Activated CD8-positive, alpha-beta T cell treated with anti-CD3 and anti-CD28 coated beads, Interleukin-2, amount 10 ng/mL, durations not matched to agents 7 days and 5 days (primary cell): ENCODE measurements at places on chromosomes 3 and 15. TPM values are rescaled to one million over a fixed set of nuclear protein-coding genes. Genes with fewer than 3 reads are reported as not detected.

DNA sequence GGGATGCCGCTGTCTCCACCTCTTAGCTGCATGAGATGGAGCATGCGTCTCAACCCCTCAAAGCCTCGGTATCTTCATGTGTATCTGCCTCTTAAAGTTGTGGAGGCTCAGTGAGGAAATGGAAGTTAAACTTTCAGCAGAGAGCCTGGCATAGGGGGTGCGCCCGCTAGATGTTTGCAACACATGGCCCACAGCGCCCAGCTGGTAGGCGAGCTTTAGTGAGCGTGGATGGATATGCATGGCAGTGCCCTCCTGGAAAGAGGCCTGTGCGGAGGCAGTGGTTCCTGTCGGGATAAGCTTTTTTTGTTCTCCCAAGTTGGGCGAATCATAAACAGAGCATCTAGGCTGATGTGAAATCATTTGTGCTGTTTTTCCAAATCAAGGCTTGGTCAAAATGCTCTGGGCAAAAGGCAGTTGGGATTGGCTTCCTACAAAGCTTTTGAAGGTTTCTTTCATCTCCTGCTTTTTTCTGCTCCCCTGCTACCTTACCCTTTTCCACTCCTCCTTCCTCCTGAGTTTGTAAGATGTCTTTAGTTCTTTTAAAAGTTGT lies 272.4 kb upstream of the TPM1 start:
- H3K4me1 ChIP-seq = no peaks in the 10 kb centered on the region
- no peaks in the 10 kb centered on the region for H3K36me3 ChIP-seq
- H3K27ac ChIP-seq = no peak overlapping the region
- H3K27me3 ChIP-seq = no peaks in the 10 kb centered on the region

The PXYLP1 gene
- 15.0 TPM for total RNA-seq

The NR2C2 gene
- 59.6 TPM for total RNA-seq

The CIB2 gene
- 1.4 TPM for total RNA-seq

- H3K27me3 ChIP-seq = no peaks in the 10 kb centered on the region
- peaks cover 2% of the 10 kb centered on the region for H3K36me3 ChIP-seq
- H3K27ac ChIP-seq = no peak overlapping the region
These were observed 365.9 kb upstream of the PROK2 start for GRCh38 chr3:72150634-72151412.

GRCh38 chr15:99132122-99132521 lies 27.2 kb downstream of the SYNM start:
- no peak for DNase-seq
- no peaks in the 10 kb centered on the region for H3K27me3 ChIP-seq
- H3K36me3 ChIP-seq = no peaks in the 10 kb centered on the region
- no peaks in the 10 kb centered on the region for H3K4me1 ChIP-seq
- no peak overlapping the region for H3K4me3 ChIP-seq

- H3K27me3 ChIP-seq = peaks cover 68% of the 10 kb centered on the region
- no peak overlapping the region for H3K4me3 ChIP-seq
- H3K4me1 ChIP-seq = peaks cover 4% of the 10 kb centered on the region
- H3K27ac ChIP-seq = no peak overlapping the region
These were observed 14.7 kb downstream of the SHOX2 start for GRCh38 chr3:158091531-158091930.

The TNNC1 gene
- 2.1 TPM for total RNA-seq

The TMEM212 gene
- total RNA-seq = not detected

DNA sequence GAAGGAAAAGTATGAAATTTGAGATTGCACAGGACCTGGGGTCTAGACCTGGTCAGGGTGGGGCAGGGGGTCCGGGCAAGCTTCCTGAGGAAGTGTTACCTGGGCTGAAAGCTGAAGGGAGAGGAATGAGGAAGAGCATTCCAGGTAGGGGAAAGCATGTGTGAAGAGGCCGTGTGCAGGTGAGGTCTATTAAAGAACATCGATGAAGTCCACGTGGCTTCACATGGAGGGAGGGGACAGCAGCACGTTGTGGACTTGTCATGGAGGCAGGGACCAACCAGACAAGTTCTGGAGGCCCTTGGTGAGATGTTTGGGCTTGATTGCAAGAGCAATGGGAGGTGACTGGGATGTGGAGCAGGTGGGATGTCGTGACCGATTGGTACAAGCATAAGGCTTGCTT lies 47.1 kb downstream of the IDH2 start:
- H3K4me3 ChIP-seq = no peak overlapping the region
- DNase-seq = no peak
- peaks cover 3% of the 10 kb centered on the region for H3K36me3 ChIP-seq
- peaks cover 27% of the 10 kb centered on the region for H3K4me1 ChIP-seq

DNA sequence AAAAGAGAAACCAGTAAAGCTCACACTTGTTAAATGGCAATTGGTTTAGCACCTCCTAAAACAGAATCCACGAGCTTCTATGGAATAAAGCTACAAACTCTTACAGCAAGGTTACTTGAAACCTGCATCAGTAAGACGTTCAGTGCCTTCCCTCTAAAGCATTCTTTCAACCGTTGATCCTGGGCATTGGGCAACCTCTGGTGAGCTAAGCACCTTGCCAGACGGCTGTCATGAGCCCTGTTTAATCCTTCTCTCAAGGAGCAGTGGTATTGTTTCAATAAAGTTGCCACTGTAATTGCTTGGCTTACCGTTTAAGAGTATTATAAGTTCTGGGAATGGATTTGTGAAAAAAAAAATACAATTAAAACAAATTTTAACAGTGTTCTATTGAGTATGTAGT lies 75.0 kb downstream of the COL8A1 start:
- no peak overlapping the region for H3K27ac ChIP-seq
- DNase-seq = no peak
- H3K4me1 ChIP-seq = no peaks in the 10 kb centered on the region

DNA sequence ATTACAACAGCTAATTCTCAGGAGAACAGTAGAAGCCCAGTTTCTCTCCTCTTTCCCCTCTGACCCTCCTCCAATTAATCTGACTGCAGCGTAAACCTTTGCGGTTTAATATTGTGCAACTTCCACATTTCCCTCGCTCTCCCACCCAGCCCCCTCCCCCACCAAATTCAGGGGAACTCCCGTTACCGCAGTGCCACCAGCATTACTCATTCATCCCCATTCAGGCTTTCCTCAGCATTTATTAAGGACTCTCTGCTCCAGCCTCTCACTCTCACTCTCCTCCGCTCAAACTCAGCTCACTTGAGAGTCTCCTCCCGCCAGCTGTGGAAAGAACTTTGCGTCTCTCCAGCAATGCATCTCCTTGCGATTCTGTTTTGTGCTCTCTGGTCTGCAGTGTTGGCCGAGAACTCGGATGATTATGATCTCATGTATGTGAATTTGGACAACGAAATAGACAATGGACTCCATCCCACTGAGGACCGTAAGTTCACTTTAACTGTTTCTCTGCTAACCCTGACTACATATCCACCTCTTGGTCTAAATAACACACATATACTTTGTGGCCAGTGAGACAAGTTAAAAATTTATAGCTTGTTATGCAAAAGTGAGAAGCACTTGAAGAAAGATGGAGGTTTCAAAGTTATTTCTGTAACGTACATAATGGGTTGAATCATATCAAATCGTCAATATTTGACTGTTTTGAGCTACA lies at the start of gene PTX3:
TSS of gene PTX3 (plus strand) at position 268 of the 709 bp plus-strand sequence. CDS start at position 352, 84 bp downstream.
- peak within 1 kb of the TSS; percentile 53 for H3K4me3 ChIP-seq
- peaks cover 39% of the 10 kb centered on the region for H3K27me3 ChIP-seq
- H3K36me3 ChIP-seq = no peaks in the 10 kb centered on the region
- peaks cover 7% of the 10 kb centered on the region for H3K4me1 ChIP-seq
- DNase-seq = no peak
- no peak within 1 kb of the TSS for H3K27ac ChIP-seq

DNA sequence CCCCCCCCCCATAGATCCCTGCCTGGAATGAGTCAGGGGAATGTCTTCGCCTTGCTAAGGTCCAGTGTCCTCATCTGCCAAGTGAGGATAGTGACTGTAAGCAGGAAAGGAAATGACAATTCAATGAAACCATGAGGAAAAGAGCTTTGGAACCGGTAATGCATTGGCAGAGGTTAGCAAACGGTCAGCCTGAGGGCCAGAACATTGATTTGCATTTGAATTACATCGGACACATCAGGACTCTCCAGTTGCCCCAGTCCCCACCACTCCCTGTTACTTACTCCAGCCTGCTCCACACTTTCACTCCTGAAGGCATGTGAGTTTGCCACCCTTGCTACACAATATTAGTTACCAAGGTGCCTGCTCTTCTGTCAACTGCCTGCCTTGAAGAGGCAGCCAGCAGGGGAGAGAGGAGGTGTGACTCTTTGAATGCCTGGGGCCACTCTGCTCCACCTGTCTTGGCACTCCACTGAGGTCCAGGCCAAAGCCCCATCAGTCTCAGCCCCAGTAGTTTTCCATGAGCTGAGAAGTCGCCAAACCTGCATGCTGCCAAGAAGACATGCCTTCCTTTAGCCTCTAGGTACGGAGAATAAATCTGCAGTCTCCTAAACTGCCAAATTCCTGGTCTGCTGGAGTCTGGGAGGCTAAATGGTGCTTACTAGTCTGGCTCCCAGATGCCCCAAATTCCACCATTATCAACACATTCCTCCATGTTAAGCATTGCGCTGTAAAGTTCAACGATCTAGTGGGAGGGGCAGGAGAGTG lies 191.7 kb upstream of the TLE3 start:
- no peaks in the 10 kb centered on the region for H3K36me3 ChIP-seq
- no peak overlapping the region for H3K27ac ChIP-seq
- no peak for DNase-seq
- H3K4me3 ChIP-seq = no peak overlapping the region

The CADM2 gene
- total RNA-seq = 0.29 TPM

- H3K4me1 ChIP-seq = peaks cover 50% of the 10 kb centered on the region
- peak overlapping the region; percentile 6 for H3K4me3 ChIP-seq
- peaks cover 54% of the 10 kb centered on the region for H3K36me3 ChIP-seq
- no peak for DNase-seq
- H3K27ac ChIP-seq = peak overlapping the region; percentile 76
- no peaks in the 10 kb centered on the region for H3K27me3 ChIP-seq
These were observed 316.0 kb upstream of the CBLB start for GRCh38 chr3:106184540-106185457.

The IGSF10 gene
- total RNA-seq = not detected

DNA sequence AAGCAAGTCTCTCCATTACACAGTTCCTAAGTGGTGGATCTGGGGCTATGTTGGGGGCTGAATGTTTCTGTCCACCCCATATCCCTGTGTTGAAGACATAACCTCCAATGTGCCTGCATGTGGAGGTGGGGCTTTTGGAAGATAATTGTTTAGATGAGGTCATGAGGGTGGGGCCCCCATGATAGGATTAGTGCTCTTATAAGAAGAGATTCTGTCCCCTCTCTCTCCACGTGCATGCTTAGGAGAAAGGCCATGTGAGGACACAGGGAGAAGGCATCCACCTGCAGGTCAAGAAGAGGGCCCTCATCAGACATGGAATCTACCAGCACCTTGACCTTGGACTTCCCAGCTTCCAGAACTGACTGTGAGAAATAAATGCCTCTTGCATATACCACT lies 231.0 kb upstream of the CHRNA7 start:
- no peak overlapping the region for H3K27ac ChIP-seq
- DNase-seq = no peak
- H3K27me3 ChIP-seq = no peaks in the 10 kb centered on the region
- H3K4me3 ChIP-seq = no peak overlapping the region

- H3K4me3 ChIP-seq = no peak overlapping the region
- no peaks in the 10 kb centered on the region for H3K4me1 ChIP-seq
- DNase-seq = no peak
- no peaks in the 10 kb centered on the region for H3K36me3 ChIP-seq
These were observed 259.1 kb upstream of the PEX5L start for GRCh38 chr3:180295811-180296210.

GRCh38 chr3:195403841-195404408 lies 38.9 kb downstream of the ACAP2 start:
- peaks cover 32% of the 10 kb centered on the region for H3K36me3 ChIP-seq
- no peaks in the 10 kb centered on the region for H3K27me3 ChIP-seq
- no peak overlapping the region for H3K27ac ChIP-seq

GRCh38 chr3:186380622-186381380 lies 18.8 kb upstream of the DGKG start:
- peaks cover 3% of the 10 kb centered on the region for H3K27me3 ChIP-seq
- H3K36me3 ChIP-seq = no peaks in the 10 kb centered on the region
- no peak for DNase-seq
- no peak overlapping the region for H3K4me3 ChIP-seq
- H3K4me1 ChIP-seq = no peaks in the 10 kb centered on the region
